ENCODE measurements at places on chromosomes 5 and 9.

- no peak for DNase-seq
Observed at GRCh38 chr9:125397736-125398135, 136.1 kb downstream of the GAPVD1 start.

GRCh38 chr5:66327008-66327407 lies 182.9 kb downstream of the SREK1 start:
- no peak for DNase-seq

GRCh38 chr9:123072407-123072995 lies 39.0 kb downstream of the GPR21 start:
- DNase-seq, result no peak

DNA sequence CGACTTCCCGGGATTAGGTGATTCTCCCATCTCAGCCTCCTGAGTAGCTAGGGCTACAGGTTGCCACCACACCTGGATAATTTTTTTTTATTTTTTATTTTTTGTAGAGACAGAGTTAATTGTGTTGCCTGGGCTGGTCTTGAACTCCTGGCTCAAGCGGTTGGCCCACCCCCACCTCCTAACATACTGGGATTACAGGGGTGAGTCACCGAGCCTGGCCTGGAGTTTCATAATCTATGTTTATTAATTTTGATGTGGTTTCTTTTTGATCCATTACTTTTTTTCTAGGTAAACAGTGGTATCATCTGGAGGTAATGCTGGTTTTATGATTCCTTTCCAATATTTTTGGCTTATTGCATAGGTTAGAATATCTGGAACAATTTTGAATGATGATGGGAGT lies 54.2 kb downstream of the KIAA1958 start:
- DNase-seq, result no peak

DNA sequence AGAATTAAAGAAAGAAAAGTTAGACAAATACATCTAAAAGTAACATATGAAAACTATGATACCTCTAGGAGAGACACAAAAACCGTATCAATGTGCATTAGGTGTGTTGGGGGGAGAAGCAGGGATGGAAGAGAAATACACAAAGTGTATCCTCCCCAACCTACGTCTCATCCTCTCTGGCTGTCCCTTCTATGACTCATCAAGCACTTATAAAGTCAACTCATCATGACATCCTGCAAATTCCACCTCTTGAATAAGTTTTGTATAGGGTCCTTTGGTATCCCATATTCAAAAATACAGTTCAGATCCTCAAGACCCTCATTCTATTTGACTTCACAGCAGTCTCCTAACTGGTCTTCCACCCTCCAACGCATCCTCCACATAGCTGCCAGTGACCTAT lies 917.6 kb upstream of the DMAC1 start:
- no peak for DNase-seq

DNA sequence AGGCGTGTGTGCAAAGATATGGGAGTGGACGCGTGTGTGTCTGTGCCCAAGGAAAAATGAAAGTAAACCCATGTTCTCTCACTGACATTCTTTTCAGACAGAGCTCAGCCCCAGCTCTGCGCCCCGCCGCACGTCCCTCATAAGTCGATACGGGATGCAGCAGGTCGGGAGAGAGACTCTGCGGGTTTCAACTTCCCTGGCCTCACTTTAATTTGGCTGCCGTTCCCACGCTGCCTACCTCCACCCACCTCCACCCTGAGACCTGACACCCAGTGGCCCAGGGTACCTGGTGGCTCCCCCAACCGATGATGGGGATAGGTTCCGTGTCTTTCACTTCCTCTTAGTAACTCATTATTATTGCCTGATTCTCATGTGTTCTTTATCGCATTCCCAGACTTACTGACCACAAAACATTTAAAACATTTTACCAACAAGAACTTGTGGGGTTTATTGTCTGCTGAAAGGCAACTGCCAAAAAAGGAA lies 19.4 kb downstream of the LHX2 start:
- peak; percentile 92 for DNase-seq

GRCh38 chr5:40428126-40428525 lies 251.6 kb upstream of the PTGER4 start:
- DNase-seq, result peak; percentile 59

DNA sequence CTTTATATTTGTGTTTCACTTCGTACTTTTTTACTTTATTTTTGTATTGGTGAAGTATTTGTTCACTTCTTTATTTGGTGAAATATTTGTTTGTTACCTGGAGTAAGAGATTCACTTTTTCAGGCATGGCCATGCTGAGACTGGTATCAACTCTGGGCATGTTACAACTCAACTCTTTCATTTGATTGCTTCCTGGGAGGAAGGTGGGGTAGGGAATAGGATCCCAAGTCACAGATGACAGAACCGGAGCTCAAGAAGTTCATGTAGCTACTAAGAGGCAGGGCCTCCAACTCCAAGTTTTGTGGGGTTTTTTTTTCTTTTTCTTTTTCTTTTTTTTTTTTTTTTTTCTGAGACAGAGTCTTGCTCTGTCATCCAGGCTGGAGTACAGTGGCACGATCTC lies 6.1 kb upstream of the ADGRD2 start:
- no peak for DNase-seq

- no peak for DNase-seq
Observed at GRCh38 chr9:92496396-92497176, 14.3 kb upstream of the ASPN start.

GRCh38 chr5:8944005-8944404 lies 601.9 kb downstream of the SEMA5A start:
- DNase-seq, result no peak

- no peak for DNase-seq
Observed at GRCh38 chr9:124522121-124523098, 15.2 kb upstream of the NR5A1 start.

- no peak for DNase-seq
Observed at GRCh38 chr9:19701991-19702390, 86.8 kb downstream of the SLC24A2 start.

DNA sequence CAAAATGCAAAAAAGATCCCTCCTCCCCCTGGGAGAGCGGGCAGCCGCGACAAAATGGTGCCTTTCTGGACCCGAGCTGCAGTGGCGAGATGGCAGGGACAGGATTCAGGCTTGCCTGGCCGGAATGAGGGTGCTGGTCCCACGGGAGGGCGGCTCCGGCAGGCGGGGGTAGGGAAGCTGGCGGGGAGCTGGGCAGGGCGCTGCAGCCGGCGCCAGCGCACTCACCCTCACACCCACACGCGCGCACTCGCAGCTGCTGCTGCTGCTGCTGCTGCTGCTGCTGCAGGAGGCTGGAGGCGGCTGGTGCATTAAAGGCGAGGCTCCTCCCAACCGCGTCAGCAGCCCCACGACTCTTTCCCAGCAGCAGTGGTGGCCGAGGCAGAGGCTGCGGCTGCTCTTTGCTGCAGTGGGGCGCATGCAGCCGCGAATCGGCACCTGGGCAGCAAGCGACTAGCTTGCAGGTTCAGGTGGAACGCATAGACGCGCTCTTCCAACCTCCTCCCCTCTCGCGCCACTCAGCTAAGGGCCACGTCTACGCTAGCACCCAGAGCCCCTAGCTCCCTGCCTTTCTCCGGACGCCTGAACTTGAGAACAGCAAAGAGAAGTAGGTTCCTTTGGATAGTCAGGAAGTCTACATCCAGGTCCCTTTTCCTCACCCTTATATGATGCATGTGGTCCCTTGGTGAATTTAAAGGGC lies at the start of gene PPP2R2B:
PPP2R2B (minus strand) TSS at position 282 of the 697 bp plus-strand sequence.
- peak; percentile 82 for DNase-seq

GRCh38 chr9:2228641-2229040 lies 213.5 kb downstream of the SMARCA2 start:
- DNase-seq, result no peak

DNA sequence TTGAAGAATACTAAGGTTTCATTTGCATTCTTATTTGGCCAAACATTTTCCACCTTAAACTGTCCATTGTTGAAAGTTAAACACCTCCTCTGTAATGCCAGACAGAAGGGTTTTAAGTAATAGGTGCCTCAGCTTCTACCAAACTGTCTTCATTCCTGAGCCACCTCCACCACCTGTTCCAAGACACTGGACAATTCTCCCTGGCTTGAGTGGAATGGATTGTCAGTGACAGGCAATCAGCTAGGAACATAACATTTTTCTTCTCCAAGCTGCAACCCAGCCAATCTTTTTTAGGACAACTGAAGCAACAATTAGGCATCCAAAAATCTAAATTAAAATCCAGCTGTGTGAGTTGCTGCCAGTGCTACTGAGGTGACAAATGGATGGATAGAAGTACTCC lies 73.9 kb upstream of the ICE1 start:
- no peak for DNase-seq

DNA sequence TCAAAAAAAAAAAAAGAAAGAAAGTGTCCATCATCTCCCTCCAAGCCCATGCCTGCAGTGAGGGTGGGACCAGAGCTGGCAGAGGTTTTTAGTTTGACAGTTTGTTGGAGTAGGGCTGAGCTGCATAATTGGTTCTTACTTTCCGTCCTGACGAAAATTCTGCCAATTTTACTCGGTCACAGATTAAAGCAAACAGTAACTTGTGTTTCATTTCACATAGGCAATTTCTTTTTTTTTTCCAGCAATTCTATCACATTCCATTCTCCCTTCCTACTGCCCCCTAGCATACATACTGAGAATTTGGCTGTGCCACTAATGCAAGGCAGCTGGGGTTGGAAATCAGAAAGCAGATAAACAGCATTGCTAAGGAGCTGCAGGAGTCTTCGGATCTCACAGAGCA lies 132.4 kb downstream of the FRMD3 start:
- DNase-seq, result peak; percentile 23

GRCh38 chr9:87643107-87643650 lies 82.7 kb upstream of the CTSL start:
- no peak for DNase-seq

- no peak for DNase-seq
Observed at GRCh38 chr9:93116072-93116961, 17.7 kb downstream of the NINJ1 start.

GRCh38 chr5:13328316-13328715 lies 616.2 kb downstream of the DNAH5 start:
- DNase-seq, result peak; percentile 22

GRCh38 chr9:84791643-84792042 lies 122.1 kb downstream of the NTRK2 start:
- DNase-seq, result no peak

DNA sequence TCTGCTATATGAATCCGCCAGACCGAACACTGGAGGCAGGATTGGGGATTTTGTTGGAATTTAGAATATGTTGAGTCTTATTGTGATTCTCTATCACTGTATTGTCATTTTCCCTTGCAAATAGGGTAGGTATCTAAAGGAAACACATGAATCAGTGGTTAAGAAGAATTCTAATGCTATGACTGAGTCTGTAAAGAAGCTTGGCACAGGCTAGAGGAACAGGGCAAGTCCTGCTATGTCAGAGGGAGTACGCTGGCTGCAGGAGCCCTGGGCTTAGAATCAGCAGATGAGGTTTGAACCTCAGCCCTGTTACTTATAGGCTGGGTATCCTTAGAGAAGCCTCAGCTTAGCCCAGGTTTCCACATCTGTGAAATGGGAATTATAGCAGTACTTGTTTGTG lies 198.1 kb downstream of the NR3C1 start:
- DNase-seq, result peak; percentile 92

DNA sequence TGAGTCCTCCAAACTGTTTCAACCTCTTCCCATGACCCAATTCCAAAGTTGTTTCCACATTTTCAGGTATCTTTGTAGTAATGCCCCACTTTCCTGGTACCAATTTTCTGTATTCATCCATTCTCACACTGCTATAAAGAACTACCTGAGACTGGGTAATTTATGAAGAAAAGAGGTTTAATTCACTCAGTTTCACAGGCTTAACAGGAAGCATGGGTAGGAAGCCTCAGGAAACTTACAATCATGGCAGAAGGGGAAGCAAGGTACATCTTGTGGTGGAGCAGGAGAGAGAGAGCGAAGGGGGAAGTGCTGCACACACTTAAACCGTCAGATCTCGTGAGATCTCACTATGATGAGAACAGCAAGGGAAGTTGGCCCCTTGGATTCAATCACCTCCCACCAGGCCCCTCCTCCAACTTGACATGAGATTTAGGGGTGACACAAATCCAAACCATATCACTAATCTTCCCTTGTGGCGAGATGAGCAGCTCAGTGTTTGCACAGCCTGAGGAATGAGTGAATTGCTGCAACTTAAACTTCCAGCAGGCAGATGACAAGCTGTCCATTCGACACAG lies 42.9 kb downstream of the TRIP13 start:
- DNase-seq, result no peak

DNA sequence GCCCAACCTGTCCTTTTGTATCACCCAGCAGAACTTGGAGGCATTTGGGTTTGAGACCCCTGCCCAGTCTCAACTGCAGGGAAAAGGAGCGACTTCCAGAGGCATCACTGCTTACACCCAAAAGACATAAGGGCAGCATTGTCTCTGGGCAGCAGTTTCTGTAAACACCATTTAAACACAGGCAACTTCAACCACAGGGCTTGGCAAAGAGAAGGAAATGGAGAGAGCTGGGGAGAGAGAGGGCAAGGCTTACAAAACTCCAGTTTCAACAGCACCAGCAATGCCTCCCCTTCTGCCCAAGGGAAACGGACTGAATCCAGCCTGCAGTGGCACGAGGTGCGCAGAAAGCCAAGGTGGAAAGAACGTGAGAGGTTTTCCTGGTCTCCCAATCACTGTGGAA lies 147.6 kb downstream of the ROR2 start:
- DNase-seq, result no peak

DNA sequence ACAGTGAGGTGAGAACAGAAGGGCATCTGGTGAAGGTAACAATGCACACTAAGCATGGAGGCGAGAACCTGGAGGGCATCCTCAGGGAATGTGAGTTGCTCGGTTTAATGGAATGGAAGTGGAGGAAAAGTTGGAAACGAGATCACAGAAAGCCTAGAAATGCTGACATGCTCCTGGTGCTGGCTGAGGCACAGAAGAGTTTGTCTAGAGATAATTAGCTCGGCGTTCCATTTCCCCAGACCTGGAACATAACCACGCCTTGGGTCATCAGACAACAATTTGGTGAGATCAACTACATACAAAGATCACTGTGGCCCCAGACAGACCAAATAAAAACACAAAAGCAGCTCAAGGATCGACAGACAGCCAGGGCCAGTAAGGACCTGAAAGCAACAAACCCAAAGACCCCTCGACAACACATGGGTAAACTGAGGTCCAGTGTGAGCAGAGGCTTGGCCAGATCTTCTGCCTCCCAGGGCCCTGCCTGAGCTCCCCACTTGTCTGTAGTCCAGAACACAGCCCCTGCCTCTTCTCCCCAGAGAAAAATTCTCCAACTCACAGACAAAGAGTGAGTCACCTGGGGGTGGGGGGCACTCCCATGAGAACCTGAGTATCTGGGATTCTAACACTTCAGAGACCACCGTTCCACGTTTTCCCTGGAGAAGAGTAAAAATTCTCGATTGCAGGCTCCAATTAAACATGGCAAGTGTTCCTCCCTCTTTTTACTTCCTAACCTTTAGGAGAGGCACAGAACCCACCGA lies 52.5 kb downstream of the SHB start:
- peak; percentile 93 for DNase-seq

DNA sequence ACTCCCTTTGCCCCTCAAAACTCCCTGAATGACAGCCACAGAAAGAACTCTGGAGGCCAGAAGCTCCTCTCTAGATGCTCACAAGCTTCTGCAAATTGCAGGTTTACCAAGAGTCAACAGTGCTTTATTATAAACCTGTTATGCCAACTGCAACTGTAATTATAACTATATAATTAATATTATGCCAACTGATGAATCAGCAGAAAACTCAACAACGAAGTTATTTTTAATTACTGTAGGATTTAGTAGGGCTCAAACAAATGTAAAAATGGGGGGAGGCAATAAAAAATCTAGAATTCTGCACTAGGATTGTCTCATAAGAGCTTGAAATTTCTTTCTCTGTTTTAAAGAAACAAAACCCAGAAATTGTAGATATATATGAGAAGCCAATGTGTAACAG lies 37.0 kb upstream of the OR2K2 start:
- DNase-seq, result no peak
